CD8-positive, alpha-beta memory T cell (primary cell): ENCODE measurements at places on chromosomes 4 and X. TPM values are rescaled to one million over a fixed set of nuclear protein-coding genes. Genes with fewer than 3 reads are reported as not detected.

ANKRD50 gene
- 0.20 TPM for total RNA-seq

DNA sequence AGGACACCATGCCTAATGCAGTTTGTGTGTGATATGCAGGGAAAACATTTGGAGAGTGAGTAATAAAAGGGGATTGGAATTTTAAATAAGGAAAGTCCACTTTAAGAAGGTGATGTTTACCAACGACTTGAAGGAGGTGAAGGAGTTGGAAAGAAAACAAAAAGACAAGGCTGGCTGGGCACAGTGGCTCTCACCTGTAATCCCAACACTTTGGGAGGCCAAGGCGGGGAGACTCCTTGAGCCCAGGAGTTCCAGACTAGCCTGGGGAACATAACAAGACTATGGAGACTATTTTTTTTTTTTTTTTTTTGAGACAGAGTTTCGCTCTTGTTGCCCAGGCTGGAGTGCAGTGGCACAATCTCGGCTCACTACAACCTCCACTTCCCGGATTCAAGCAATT is 11.0 kb downstream of the NDUFB11 start:
- H3K27ac ChIP-seq: no peak overlapping the region
- DNase-seq: no peak
- H3K27me3 ChIP-seq: no peaks in the 10 kb centered on the region

- no peak overlapping the region for H3K27ac ChIP-seq
- no peak for DNase-seq
- H3K4me3 ChIP-seq: no peak overlapping the region
- H3K36me3 ChIP-seq: no peaks in the 10 kb centered on the region
- H3K27me3 ChIP-seq: no peaks in the 10 kb centered on the region
Measured at GRCh38 chrX:154376774-154377173, 2.3 kb upstream of the EMD start.

GRCh38 chrX:73525928-73526690 is 36.9 kb upstream of the CHIC1 start:
- no peaks in the 10 kb centered on the region for H3K4me1 ChIP-seq
- H3K27me3 ChIP-seq: no peaks in the 10 kb centered on the region
- H3K4me3 ChIP-seq: no peak overlapping the region
- DNase-seq: no peak
- H3K36me3 ChIP-seq: no peaks in the 10 kb centered on the region
- H3K27ac ChIP-seq: no peak overlapping the region

DNA sequence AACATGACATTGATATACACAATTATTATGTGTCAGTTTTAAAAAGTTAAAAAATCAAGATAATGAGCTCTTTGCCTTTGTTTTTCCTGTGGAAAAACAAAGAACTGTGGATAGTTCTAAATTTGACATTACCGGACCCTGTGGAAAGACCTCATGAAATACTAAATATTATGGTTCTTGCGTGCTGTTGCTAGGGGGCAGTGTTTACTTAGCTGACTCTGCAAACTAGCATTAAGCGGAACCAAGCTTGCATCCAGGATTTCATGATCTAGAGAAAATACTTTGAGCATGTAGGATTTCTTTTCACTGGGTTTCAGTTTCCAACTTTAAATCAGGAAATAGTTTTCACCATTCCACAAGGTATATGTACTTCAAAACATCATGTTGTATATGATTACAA is 33.6 kb downstream of the CLCN4 start:
- H3K36me3 ChIP-seq: no peaks in the 10 kb centered on the region
- H3K4me3 ChIP-seq: no peak overlapping the region
- H3K4me1 ChIP-seq: no peaks in the 10 kb centered on the region

DNA sequence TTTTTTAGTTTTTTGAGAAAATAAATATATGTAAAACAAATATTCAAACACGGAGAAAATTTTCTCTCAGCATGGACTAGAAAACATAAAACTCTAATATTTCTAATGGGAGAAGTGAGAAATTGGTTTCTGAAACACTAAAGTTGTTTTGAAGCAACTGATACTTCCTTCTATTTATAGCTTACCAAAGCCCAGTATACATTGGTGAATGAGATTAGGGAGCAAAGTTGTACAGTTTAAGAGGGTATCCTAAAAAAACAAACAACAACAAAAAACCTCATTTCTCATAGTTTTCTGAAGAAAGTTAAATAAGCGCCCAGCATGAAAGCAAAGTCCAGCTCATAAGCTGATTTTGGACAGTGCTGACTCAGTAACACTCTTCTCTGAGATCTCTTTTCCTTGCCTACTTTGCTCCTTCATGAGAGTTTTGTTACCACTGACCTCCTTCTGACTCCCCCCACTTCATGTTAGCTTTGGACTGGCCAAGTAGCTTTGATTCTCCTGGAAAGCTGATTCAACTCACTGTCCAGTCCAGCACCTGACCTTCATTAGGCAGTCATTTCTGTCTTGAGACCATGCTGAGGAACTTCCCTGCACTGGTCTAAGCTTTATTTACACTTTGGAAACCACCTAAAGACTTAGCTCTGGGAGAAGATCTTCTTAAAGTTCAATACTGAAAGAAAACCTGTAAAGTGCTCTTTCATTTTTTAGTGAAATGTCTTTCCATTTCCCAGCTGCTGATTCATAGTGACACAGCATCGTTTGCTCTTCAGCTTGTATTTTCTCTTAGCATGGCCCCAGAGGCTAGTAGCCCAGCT is 21.8 kb upstream of the P2RY10 start:
- H3K27me3 ChIP-seq: no peaks in the 10 kb centered on the region
- no peaks in the 10 kb centered on the region for H3K4me1 ChIP-seq
- no peak overlapping the region for H3K4me3 ChIP-seq
- H3K27ac ChIP-seq: no peak overlapping the region
- DNase-seq: no peak
- no peaks in the 10 kb centered on the region for H3K36me3 ChIP-seq

- H3K27me3 ChIP-seq: no peaks in the 10 kb centered on the region
- no peak for DNase-seq
- no peaks in the 10 kb centered on the region for H3K36me3 ChIP-seq
- H3K4me3 ChIP-seq: no peak overlapping the region
Measured at GRCh38 chrX:14027036-14027435, 2.7 kb downstream of the GEMIN8 start.

DNA sequence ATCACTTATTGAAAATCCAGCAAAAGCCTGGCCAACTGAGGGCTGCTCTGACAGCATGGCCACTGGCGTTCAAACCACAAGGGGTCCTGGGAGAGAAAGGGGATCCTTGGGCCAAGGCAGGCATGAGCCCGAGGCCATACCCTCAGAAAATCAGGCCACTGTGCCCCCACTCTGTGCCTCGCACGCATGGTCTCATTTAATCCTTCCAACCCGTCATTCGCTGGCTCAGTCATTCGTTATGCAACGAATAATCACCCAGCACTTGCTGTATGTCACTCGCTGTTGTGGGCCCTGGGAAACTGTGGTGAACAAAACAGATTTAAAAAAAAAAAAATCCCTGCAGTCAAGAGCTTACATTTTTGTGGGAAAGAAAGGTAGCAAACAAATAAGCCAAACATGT is 112.7 kb downstream of the BCOR start:
- no peak for DNase-seq
- H3K27ac ChIP-seq: no peak overlapping the region
- no peak overlapping the region for H3K4me3 ChIP-seq
- no peaks in the 10 kb centered on the region for H3K27me3 ChIP-seq
- no peaks in the 10 kb centered on the region for H3K36me3 ChIP-seq

DNA sequence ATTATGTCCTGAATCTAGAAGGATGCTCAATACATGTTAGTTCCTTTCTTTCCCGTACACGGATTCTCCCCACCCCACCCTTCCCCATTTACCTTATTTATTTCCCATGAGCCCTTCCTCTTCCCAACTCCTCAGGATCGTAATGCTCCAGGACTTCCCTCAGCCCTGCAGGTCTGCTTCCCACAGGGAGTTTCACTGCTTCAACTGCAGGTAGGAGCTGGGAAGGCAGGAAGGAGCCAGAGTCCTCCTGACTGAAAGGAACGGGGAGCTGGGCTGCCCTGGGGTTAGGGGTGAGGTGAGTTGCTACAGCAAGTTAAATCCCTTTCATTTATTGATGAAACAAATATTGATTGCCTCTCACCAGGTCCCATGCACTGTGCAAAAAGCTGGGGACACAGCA is 33.2 kb downstream of the SAT1 start:
- no peak overlapping the region for H3K27ac ChIP-seq
- H3K27me3 ChIP-seq: no peaks in the 10 kb centered on the region
- H3K36me3 ChIP-seq: no peaks in the 10 kb centered on the region
- H3K4me1 ChIP-seq: no peaks in the 10 kb centered on the region
- H3K4me3 ChIP-seq: no peak overlapping the region

- peak overlapping the region; percentile 81 for H3K4me3 ChIP-seq
- peak; percentile 55 for DNase-seq
- no peaks in the 10 kb centered on the region for H3K36me3 ChIP-seq
Measured at GRCh38 chrX:71253253-71254091, 468 bp downstream of the ZMYM3 start.

WAS gene
- 84.0 TPM for total RNA-seq

DHRSX gene
- total RNA-seq: 26.6 TPM

DNA sequence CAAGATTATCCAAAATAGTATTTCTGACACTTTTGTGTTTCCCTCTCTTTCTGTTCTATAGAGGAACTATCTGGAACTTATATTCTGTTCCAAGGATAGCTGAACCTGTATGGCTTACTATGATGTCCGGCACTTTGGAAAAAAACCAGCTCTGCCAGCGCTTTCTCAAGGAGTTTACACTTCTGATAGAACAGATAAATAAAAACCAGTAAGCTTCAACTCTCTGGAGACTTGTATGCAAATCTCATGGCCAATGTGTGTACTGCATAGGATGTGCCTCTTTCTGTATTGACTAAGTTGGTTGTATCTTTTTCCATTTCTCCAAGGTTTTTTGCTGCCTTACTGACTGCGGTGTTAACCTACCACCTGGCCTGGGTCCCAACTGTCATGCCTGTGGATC is 92.5 kb downstream of the FNIP2 start:
- no peak overlapping the region for H3K4me3 ChIP-seq
- H3K4me1 ChIP-seq: no peaks in the 10 kb centered on the region
- DNase-seq: no peak
- H3K36me3 ChIP-seq: peaks cover 9% of the 10 kb centered on the region
- no peak overlapping the region for H3K27ac ChIP-seq

- H3K36me3 ChIP-seq: no peaks in the 10 kb centered on the region
- H3K4me3 ChIP-seq: no peak overlapping the region
- no peaks in the 10 kb centered on the region for H3K4me1 ChIP-seq
Measured at GRCh38 chr4:41158274-41158673, 56.1 kb downstream of the APBB2 start.

GASK1B gene
- 0.48 TPM for total RNA-seq

DNA sequence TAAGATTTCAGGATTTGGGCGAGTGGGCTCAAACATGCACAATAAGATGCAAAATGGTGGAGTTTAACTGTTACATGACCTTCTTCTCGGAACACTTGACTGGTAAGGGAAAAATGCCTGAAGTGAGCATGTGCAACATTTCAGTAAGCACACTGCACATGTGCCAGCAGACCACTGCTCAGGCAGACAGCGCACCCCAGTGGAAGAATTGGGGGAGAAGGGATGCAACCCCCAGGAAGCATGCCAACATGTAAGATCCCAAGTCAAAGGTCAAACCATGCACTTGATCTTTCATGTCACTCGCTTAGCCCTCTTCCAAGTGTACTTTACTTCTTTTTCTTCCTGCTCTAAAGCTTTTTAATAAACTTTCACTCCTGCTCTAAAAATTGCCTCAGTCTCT is 256.3 kb downstream of the CENPC start:
- no peaks in the 10 kb centered on the region for H3K4me1 ChIP-seq
- no peak overlapping the region for H3K27ac ChIP-seq
- no peak overlapping the region for H3K4me3 ChIP-seq
- DNase-seq: no peak
- no peaks in the 10 kb centered on the region for H3K27me3 ChIP-seq

DNA sequence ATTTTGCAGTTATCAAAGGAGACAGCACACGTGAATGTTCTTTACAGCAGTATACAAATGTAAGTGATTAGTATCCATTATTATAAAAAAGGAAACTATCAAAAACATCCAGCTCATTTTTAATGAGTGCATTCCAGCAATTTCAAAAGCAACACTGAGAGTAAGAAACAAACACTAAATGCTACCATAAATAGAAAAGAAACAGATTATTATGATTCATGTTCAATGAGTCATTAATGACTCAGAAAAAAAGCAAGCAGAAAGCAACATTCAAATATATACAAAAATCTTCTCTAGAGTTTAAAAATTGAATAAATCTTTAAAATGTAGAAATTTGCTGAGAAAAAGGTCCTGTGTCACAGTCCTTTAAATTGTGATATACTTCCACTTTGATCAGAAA is 346.5 kb upstream of the FMR1 start:
- no peak overlapping the region for H3K4me3 ChIP-seq
- no peak overlapping the region for H3K27ac ChIP-seq
- no peak for DNase-seq
- no peaks in the 10 kb centered on the region for H3K4me1 ChIP-seq
- no peaks in the 10 kb centered on the region for H3K36me3 ChIP-seq

DNA sequence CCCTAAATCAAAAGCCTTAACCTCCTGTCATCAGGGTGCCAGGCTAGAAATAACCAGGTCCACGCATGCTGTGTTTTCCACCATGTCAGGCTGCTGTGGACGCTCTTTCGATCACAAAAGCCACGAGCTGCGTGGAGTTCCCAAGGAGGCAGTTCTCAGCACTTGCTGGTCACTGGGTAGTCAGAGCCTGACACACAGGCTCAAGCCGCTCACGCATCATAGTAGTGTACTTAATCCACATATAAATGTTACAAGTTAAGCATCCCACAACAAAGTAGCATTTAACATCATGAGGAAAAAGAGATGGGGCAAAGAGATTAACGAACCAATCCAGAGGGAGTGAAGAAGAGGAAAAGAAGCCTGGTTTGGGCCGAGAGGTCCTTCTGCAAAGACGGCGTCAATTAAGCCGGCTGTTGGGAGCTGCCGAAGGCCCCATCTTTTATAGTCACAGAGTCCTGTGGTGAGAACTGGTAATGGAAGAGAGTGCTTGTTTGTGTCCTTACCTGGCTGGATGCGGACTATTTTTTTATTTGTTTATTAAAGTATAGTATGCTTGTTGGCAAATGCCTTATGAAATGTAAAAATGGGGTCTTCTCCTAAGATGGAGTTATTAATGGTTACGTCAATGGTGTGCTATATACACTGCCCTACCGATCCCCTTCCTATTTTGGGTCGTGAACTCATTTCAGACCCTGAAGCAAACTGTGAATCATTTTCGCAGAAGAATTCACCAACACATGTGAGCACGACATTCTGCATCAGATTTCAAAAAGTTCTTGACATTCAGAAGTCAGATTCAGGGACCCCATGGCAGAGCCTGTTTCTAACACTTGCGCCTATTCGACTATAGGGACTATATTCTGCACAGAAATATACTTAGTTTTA is 675 bp downstream of the PRIMPOL start:
- no peaks in the 10 kb centered on the region for H3K36me3 ChIP-seq
- peaks cover 41% of the 10 kb centered on the region for H3K4me1 ChIP-seq
- no peaks in the 10 kb centered on the region for H3K27me3 ChIP-seq
- no peak for DNase-seq

- H3K4me1 ChIP-seq: peaks cover 12% of the 10 kb centered on the region
- no peak overlapping the region for H3K4me3 ChIP-seq
- no peak for DNase-seq
Measured at GRCh38 chr4:53015681-53016080, 153.6 kb downstream of the RASL11B start.

CT45A10 gene
- total RNA-seq: not detected

RNF113A gene
- total RNA-seq: 22.9 TPM
